ENCODE measurements at places on chromosomes 4 and X.

DNA sequence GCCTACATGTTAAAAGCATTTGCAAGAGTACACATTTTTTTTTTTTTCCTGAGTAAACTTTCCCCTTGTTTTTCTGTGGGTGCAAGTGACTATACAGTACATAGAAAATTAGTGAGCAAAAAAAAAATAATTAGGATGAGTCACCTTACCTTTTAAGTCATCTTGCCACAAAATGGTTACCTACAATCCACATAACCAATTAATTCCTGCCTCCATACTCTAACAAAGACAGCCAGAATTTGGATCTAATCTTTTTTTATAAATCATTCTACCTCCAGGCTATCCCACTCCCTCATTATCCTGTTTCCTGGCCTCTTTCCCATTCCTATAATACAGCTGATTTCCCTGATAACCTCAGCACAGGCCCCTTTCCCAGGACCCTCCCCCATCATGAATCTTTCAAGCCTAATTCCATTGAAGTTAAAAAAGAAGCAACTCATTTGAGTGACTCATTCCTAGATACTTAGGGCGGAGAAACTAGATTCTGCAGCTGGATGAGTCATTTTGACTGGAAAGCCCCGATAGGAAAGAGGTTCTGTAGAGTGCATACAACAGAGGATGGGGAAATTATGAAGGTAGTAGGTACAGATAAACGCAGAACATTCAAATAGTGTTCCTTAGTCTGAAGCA is 128.2 kb downstream of the C4orf51 start:
- no peak for DNase-seq

GRCh38 chr4:149553959-149554520 is 261.6 kb downstream of the IQCM start:
- DNase-seq: no peak

- DNase-seq: no peak
These were observed 113.4 kb downstream of the PACRGL start for GRCh38 chr4:20813700-20814099.

- DNase-seq: no peak
These were observed 160.4 kb downstream of the CPEB2 start for GRCh38 chr4:15162465-15163283.

DNA sequence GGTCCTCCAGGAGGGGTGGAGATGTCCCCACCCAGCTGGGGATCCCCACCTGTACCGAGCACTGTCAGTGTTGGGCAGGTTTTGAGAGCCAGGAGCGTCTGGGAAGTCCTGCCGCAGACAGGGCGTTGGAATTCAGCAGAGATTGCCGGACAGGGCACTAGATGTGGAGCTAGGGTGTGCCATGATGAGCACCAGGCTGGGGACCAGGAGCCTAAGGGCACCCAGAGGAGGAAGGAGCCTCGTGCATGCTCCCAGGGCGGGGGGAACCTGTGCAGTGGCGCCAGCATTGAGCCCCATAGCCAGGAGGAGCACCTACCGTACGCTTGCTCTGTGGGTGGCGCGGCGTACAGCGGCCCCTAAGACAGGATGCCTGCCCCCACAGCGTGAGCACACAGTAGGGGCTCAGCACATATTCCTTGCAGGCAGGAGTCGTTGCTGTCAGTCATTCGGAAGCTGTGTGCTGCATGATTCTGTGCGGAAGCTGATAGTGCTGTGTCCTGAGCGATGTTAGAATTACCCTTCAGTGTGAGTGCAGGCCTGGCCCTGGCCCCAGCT is 18.8 kb upstream of the TADA2B start:
- no peak for DNase-seq

DNA sequence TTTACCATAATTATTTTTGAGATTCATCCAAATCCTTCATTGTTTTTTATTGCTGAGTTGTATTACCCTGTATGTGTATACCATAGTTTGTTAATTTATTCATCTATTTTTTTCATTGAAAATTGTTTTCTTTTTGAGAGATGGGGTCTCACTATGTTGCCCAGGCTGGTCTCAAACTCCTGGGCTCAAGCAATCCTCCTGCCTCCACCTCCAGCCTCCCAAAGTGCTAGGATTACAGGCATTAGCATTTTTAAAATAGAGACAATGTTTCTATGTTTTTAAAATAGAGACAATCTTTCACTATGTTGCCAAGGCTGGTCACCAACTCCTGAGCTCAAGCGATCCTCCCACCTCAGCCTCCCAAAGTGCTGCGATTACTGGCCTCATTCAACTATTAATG is 1.6 kb upstream of the MAGIX start:
- no peak for DNase-seq
